Suppressor macrophage treated with lipopolysaccharide for 1 hour (primary cell): ENCODE measurements at places on chromosomes 4 and X.
A peak's percentile ranks its signal among the peaks of the same experiment; 100 is the strongest.

GRCh38 chrX:115504167-115504566, 56.8 kb upstream of the PLS3 start:
- peak; percentile 8 for DNase-seq

GRCh38 chr4:16686195-16686594, 212.2 kb downstream of the LDB2 start:
- DNase-seq: no peak

GRCh38 chr4:72418458-72418857, 150.6 kb downstream of the ADAMTS3 start:
- peak; percentile 39 for DNase-seq

DNA sequence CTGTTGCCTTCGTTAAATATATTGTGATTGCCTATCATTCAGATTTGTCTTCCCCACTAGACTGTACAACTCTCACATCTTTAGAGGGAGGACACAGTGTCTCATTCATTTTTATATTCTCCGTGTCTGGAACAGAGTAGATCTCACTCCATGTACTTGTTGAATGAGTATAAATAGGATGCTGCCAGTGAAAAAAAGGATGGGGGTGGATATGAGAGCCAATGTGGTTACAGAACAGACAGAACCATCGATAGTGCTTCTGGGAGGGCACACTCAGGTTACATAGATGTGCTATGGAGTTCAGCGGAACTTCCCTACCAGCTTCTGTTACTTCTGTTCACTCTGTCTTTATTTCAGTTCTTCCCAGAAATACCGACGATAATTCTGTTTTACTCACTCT, 66.9 kb downstream of the SH2D1A start:
- no peak for DNase-seq

DNA sequence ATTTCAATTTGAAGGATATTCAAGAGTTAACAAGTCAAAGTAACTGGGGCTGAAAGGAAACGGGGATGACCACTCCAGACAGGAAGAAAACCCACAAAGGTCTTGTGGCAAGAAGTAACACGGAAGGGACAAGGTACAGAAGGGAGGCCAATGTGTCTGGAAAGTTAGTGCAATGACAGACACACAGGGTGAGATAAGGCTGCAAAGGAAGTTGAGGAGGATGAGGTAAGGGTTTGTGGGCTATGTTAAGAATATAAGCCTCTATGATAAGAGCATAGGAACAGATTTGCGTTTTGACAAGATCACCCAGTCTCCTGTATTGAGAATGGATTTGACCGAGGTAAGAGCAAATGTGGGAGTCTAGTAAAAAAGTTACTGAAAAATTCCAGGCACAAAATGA, 21.9 kb upstream of the EMCN start:
- no peak for DNase-seq

DNA sequence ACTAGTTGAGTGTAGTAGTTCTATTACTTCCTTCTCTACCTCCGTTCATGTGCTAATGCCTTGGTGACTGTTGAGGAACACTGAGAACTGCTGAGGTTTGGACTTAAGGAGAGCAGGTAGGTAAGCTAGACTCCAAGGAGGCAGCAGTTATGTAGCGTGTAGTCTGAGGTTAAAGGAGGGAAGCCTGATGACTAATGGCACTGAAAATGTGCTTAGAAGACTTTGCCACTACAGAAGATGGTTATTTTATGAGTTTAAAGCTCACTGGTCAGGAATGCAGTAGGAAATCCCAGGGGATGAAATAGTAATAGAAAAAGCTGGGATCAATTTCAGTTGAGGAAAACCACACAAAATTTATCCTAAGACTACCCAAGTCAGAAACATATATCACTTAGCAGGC, 1077.3 kb downstream of the RAPGEF2 start:
- DNase-seq: no peak

DNA sequence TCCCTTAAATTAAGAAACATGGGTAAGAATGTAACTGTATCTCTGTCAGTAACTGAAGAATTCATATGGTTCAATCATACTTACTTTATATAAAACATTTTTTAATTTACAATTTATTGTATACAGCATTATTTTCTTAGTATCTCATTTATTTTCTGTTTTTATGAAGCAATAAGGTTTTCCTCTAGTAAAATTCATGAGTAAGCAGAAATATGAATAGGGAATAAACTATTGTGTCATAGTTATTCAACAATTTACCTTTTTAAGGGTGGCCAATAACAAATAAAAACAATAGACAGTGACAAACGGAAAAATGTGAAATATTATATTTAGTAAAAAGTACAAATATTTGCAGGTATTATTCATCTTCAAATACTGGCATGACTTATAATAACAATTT, 624.4 kb downstream of the TECRL start:
- DNase-seq: no peak

DNA sequence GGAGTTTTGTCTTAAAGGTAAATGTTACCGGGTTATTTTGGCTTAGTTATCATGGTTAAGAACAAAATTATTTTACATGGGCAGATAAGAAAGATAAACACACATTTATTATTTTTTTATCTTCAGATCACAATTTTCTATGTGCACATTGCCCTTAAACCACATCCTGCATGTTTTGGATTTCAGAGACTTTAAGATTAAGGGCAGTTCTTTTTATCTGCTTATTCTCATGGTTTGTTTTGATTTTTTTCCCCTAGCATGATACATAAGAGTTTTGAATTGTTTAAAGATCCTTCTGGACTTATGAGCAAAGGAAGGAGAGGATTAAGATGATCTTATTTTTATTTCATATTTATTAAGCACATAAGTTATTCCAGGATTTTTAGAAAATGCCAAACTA, 190.1 kb upstream of the BMP3 start:
- DNase-seq: no peak

DNA sequence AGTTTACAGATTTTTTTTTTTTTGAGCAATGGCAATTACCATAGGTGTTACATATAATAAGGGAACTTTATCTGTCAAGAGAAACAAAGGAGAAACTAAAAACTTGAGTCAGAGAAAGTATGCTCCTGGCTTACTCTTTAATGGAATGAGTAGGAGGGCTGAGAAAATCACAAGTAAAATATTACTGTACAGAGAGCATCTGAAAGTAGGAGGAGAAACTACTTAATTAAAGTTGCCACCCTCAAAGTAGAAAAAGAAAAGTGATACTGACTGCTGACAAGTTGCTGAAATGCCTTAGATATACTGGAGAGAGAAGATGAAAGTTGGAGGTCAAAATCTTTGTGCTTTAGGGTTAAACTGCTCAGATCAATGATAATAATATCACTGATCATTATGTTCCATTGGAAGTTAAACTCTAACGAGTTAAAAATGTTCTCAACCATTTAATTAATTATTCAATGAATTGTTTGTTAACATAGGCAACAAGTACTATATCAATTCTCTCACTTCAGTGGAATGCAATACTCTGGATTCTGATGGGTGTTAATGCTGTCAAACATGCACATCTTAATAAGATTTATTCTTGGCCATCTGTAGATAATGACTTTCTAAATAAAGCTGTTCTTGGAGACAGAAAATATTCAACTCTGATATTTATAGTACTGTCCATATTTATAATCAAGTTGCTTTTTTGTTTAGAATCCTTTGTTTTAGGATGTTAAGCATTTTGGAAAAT, 61.2 kb upstream of the CAMK2D start:
- DNase-seq: peak; percentile 34

- DNase-seq: no peak
Measured at GRCh38 chrX:37679888-37680287, 5.7 kb upstream of the XK start.

DNA sequence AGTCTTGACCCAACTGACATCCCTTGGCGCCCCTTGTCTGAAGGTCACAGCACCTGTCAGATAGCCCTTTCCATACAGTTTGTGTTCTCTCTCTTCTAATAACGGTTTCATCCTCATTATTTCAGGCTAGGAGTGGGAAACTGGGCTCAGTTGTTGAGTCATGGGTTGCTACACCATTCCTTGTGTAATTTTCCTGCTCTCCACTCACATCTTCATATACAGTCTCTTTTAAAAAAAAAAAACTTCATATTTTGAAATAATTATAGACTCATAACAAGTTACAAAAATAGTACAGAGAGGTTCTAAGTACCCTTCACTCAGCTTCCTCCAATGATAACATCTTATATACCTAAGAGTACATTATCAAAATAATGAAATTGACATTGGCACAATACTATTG, 60.2 kb upstream of the GRPR start:
- peak; percentile 46 for DNase-seq

DNA sequence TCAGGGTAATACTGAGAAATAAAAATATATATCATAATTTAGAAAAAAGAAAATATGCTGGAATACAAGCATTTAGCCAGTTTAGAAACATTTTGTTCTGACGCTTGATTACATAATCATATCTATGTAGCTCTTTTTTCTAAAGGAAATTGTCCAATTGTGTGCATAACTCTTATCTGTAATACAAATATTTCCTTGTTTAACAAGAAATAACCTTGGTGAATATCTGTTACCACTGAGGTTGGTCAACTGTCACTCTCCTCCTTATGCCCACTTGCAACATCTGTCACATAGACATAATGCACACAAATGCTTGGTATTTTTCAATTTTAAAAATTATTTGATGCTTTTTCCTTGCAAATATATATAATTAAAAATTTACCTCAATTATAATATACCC, 609.7 kb downstream of the TLL1 start:
- DNase-seq: no peak

DNA sequence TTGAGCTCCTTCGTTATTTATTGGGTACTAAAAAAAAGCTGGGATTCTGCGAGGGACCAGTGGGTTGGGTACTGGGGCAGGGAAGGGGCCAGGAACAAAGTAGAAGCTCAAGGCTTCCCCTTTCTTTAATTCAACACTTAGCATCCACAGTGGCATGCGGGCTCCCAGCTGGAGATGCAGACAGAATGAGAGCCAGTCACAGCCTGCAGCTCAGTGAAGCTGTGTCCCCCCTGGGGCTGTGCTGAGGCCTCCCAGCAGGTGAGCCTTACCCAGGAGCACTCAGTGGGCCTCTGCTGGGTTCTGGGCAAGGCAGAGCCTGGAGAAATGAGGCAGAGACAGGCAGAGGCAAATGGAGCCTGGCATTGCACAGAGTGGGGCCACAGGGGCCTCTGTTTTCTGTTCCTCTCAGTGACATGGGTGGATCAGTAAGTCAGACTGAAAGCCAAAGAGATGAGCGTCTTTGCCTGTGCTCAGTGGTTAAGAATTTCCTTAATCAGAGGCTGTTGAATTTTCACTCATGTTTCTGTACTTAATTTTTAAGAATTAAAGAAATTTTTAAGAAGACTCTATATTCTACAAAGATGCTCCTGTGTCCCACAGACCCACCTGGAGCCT, 181.4 kb upstream of the RBPJ start:
- DNase-seq: no peak

DNA sequence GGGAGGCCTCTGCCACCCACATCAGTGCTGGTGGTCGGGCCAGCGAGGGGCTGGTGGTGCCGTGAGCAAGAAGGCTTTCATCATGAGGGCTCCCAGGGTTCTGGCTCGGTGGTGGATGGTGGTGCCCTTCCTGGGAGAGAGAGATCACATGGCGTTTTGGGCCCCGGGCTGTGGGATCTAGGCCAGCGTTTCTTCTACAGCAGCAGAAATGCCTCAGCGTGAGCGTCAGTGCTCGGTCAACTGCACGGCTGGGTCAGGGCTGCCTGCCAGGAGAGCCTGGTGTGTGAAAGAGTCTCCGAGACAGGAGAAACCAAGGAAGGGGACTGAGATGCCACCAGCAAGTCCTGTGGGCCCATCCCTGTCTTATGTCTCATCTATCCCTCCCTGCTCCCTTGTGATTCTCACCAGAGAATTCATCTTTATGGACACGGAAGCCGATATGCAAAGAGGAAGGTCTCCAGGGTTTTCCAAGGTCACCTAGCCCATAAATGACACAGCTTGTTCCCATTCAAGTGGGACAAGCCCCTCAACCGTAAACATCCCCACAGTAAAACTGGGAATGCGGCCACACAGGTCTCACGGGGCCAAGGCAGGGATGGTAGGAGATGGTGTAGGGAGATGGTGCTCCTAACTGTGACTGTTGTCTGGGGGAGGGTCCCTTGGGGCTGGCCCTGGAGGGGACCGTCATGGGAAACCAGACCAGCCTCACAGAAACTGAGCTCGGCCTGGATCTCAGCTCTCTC, 99.2 kb downstream of the SORCS2 start:
- DNase-seq: no peak

GRCh38 chr4:71254451-71255012, 84.3 kb upstream of the SLC4A4 start:
- DNase-seq: no peak

DNA sequence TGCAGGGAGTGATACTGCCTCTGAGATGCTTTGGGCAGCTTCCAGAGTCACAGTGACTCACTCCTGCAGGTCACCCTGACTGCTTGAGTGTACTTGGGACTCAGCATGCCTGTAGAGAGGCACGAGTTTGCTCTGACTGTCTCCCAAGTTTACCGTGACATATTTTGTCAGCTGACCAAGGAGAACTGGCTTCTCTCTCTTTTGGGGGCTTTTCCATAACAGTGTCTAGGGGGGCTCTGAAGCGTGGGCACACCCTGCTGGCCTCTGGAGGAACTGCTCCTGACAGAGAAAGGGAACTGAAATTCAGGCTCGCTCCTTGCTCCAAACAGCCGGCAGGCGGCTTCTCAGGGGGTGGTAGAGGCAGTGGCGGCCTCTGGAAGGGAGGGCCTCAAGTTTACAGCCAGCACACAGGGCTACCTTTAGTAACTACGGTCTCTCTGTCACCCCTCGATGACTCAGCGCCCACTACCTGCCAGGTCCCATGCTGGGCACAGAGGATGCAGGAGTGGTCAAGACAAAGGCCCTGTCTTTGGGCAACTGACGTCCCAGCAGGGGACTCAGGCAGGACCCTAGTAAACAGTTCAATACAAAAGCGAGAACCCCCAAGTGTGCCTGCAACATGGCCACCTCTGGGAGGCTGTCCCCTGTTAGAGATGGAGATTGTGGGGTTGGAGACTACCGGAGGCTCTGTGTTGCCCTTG, 17.8 kb downstream of the ZNF185 start:
- DNase-seq: peak; percentile 66

DNA sequence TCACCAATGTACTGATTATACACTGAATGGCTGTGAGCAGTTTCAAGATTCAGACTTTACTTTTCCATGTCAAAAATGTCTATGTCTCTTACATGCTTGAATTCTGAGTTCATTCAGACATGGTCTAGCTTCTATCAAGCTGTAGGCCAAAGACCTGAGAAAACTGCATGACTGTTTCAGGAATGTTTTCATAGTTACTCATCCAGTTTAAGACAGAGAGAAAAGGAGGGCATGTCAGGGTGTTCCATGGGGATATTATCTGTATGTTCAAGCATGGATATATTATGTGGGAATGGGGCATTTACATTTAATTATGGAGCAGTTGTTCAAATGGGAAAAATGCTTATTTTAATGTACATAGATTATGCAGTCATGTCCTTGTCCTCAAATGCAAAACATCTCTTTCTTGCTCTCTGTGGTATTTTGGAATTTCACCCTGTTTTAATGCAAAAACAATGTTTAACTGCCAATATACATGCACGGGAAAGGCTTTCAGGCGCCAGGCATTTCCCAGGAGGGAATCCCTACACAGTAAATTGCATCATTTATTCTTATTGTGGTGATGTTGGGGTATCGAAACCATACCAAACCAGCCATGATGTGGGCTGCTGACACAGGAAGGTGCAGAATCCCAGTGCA, 429.1 kb upstream of the INTU start:
- DNase-seq: no peak

- no peak for DNase-seq
Measured at GRCh38 chrX:137654481-137654880, 88.6 kb downstream of the ZIC3 start.

GRCh38 chrX:131677655-131678628, 134.1 kb downstream of the OR13H1 start:
- DNase-seq: peak; percentile 29

- no peak for DNase-seq
Measured at GRCh38 chrX:74931214-74931613, 6.0 kb upstream of the NEXMIF start.

GRCh38 chr4:138650929-138651448, 364.6 kb upstream of the NOCT start:
- DNase-seq: peak; percentile 79
